ENCODE measurements at places on chromosomes 12 and 14.

DNA sequence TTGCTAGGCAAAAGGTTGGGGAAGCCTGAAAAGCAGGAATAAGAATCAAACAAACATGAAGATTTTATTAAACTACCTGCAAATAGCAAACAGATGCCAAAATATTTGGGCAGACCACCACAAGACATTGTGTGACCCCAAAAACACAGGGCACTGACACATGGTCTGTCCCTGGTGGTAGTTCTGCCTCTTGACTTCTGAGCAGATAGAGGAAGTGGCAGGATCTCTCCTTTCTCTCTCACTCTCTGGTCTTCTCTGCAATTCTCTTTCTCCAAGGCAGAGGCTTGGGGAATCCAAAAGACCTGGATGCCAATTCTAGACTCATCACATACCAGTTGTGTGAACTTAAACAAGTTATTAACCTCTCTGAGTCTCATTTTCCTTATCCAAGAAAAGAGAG lies 4.3 kb upstream of the PTGDR start:
- no peak for DNase-seq

DNA sequence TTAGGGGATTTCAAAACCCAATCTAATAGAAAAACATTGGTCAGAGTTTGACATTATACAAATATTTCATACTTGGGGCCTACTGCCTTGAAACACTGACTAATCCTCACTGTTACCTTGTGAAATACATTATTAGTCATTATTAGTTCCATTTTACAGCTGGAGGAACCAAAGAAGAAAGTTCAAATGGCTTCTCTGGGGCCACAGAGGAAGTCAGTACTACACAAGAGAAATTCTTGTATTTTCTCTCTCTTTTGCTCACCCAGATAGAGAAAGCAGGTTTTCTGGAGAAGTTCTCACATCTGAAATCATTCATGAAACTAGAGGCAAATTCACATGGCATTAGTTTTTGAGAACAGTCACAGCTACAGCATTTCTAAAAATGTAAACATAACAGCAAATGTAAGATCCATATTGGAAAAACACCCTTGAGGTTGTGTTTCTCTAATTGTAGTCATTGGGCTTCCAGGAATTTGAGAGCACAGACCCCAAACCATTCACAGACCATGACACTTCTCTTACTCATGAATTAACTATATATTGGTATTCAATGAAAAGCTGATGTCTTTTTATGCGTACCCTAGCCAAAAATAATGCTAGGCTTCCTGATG lies 83.0 kb downstream of the LLPH start:
- no peak for DNase-seq

DNA sequence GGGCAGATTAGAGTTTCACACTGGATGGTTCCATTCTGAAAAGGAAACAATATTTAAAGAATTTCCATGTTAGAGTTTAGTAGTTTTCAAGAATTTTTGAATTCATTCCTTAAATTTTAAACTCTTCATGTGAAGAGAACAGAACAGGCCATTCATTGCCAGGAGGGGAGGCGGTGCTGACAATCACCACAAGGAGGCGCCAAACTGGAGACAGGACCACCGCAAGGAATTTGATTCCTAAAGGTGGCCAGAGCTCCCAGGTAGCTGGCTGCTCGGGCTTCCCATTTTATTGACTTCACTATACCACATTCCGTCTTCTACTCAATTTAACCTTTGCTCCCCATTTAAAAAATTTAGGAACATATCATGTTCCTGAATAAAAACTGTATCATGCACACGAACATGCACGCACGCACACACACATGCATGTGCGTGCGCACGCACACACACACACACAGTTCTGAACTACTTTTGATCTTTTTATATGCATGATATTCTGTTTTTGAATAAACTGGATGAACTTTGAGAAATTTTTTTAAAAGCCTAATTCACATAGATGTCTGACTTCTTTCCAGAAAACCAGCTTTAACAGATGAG lies 101.2 kb downstream of the NELL2 start:
- DNase-seq = peak; percentile 3

- DNase-seq = no peak
Measured at GRCh38 chr12:78189656-78190055, 359.0 kb downstream of the NAV3 start.

- no peak for DNase-seq
Measured at GRCh38 chr12:74129702-74130101, 407.9 kb upstream of the ATXN7L3B start.

DNA sequence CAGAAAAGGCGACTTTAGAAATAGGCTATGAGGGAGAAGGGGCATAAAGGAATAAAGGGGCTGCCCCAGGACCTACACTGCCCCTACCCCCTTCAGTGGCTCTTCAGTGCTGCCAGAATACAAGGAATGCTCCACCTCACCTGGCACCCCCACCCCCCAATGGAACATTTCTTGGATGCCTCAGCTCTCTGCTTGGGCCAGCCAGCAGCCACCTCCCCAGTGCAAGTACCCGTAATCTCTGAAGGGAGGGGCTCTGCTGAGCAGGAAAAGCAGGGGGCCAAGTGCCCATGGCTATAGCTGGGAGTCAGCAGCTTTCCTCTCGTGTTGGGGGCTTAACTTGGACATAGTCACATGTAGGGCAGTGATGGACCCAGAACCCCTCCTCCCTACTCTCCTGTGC lies 33.3 kb downstream of the BAZ2A start:
- no peak for DNase-seq

GRCh38 chr12:10190558-10191388 lies 11.9 kb downstream of the TMEM52B start:
- no peak for DNase-seq

GRCh38 chr14:24011051-24011450 lies 22.3 kb downstream of the DHRS4L2 start:
- no peak for DNase-seq

DNA sequence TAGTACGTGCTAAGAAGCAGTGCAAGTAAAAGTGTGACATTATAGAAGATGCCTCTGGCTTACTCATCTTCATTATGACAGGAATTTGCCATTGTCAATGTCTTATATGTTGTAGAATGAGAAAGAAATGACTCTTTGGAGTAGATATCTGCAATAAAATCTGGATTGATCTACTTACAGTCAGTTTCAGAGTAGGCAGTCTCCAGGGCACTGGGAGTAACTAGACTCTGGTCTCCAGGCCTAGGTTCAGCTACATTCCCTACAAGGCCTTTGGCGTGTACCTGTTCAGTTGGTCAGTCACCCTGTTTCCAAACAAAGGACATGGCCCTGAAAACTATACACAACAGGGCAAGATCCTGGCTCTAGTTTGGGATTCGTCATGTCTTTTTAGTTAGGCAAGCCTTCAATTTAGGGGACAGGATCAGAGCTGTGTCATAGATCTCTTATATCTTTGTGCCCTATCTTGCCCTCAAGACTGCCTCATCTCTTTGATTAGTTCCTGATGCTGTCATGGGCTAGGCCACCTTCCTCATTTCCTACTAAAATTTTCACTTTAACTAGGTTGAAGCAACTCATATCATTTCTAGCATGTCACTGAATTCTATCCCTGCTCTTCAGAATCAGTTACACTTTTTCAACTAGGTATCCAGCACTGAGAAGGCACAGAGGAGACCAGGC lies 410.0 kb downstream of the RAD51B start:
- DNase-seq = no peak

- DNase-seq = no peak
Measured at GRCh38 chr12:10957741-10958140, 18.7 kb upstream of the TAS2R14 start.

DNA sequence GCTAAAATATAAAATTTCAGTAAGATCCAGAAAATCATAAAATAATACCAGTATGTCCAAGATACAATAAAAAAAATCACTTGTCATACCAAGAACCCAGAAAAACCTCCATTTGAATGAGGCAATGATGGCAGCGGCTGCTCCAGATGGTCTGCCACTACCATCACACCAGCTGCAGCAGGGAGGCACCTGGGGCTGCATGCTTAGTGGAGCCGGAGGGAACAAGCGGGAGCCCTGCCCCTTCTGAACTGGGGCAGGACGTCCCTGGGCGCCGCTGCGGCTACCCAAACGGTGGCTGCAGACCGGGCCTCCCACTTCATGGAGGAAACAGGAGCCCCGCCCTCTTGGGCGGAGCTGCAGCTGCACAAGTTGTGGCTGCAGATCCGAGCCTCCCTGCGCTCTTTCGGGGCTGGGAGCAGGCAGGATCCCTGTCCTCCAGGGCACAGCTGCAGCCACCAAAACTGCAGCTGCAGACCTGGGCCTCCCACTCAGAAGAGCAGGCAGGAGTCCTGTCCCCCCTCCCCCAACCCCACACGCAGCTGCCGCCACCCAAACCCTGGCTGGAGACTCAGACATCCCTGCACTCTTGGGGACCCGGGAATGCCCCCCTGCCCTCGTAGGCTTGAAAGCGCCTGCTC lies 36.1 kb upstream of the OR5AU1 start:
- DNase-seq = peak; percentile 64

GRCh38 chr14:91346838-91347173 lies 70.8 kb downstream of the CCDC88C start:
- DNase-seq = no peak

DNA sequence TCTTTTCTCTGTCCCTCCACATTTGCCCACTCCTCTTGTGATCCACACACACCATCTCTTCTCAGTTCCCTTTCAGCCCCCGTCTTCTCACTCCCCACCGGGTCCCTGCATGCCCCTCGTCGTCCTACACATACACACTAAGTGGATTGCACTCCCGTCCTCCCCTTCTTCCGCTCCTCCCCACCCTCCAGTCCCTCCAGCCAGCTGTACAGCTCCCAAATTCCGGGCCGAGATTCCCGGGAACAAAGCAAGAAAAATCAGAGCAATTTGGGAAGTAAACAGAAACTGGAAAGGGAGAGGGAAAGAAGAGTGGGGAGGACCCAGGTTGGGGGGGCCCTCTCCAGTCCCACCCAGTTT lies 282 bp upstream of the IGFBP6 start:
- DNase-seq = no peak

DNA sequence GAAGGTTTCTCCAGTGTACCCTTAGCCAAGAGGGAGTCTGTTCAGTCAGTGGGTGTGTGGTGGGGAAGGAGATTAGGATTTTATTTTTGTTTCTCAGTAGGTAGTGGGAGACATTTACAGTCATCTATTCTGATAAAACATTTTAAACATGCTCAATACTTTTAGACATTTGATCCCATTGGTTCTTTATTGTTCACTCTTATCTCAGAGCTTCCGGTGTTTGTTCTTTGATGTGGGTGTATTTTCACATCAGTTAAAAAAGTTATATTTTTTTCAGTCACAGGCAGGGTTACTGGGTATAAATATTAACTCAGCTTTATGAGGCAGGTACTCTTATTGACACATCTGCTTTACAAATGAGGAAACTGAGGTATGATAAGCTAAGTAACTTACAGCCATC lies 43.3 kb upstream of the LRRK2 start:
- DNase-seq = no peak

- no peak for DNase-seq
Measured at GRCh38 chr12:131369094-131369845, 341.6 kb upstream of the SFSWAP start.

DNA sequence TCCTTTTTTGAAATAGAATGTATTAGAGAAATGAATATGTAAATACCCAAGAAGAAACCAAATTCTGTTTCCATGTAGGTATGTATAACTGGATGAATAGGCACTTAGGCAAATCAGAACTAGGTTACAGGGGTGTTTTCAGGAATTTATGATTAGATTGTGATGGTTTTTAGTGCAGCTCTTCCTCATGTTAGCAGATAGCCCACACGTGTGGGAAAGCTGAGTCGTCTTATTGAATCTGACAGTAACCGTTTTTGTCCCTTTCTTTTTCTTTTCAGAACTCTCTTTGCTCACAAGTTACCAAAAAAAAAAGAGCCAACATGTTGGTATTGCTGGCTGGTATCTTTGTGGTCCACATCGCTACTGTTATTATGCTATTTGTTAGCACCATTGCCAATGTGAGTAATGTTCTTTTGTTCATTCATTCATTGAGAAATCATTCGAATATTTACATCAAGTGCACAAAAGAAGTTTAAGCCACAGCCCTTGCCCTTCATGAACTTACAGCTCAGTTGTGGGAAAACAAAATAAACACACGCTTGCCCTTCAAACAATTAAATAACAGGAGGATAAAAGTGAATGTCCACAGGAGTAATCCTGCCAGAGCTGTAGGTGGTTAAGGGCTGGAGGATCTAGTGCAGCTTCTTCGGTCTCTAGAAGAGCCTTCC lies 14.8 kb downstream of the EMP1 start:
- DNase-seq = no peak

DNA sequence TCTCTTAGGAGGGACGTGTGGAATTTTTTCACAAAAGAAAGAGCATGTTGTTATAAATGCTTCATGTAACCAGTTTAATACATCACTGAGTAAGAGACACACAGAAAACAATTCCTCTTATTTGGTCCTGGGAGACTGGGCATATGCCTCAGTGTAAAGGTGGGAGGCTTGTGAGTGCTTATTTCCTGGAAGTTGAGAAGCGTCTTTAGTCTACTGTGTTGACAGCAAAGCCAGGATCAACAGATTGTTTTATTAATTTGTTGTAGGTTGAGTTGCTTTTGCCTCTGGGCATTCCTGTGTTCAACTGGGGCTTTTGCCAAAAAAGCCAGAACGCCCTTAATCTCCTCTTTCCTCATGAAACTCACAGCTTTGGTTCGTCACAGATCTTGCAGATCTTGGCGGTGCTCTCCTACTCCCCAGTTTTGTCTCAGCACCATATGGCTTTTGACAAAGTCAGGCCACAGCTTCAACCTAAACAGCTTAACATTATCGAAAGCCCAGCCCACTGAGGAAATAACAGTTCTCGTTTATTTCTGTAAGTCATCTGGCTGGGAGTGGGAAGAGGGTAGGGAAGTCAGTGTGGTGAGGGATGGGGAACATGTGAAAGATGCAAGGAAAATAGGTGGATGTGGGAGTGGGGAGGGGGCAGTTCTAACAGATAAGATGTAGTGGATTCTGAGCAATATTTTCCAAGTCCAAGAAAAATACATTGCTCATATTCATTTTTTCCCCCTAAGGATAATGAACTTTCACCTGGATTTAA lies 227.2 kb downstream of the DACT1 start:
- DNase-seq = no peak

GRCh38 chr14:40219032-40219431 lies 786.8 kb upstream of the FBXO33 start:
- no peak for DNase-seq

DNA sequence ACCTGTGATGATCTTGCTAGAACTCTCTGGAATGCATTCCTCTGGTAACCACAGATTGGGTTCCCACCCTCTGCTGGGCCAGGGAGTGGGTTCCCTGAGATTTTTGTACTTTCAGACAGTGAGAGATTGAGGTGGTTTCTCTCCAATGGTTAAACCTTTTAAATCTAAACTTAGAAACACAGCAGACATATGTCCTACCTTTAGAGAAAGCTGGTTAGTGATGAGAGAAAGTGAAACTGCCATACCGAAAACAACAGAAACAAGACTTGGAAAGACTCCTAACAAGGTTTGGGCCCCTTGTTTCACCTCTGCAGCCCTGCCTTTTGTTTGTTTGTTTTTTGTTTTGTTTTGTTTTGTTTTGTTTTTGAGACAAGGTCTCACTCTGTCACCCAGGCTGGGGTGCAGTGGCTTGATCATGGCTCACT lies 9.7 kb upstream of the SGPP1 start:
- no peak for DNase-seq

DNA sequence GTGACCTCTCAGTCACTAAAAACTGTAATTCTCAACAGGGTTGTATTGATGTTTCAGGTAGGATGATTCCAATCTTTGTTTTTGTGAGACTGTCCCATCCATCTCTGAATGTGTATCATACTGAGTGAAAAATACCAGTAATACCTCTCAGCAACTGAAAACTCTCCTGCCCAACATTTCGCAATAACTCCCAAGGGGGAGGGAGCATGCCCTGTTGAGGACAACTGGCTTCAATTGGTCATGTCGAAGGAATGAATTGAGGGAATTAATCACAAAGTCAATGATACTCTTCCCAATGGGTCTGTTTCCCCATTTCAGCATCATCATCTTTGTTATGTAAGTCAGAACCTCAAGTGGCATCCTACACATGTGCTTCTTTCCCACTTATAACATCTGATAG lies 102.4 kb upstream of the E2F7 start:
- DNase-seq = no peak
